ENCODE measurements at places on chromosomes 2 and 18.

- DNase-seq, result no peak
These were observed 27.7 kb downstream of the SERPINB8 start for GRCh38 chr18:63997606-63998005.

DNA sequence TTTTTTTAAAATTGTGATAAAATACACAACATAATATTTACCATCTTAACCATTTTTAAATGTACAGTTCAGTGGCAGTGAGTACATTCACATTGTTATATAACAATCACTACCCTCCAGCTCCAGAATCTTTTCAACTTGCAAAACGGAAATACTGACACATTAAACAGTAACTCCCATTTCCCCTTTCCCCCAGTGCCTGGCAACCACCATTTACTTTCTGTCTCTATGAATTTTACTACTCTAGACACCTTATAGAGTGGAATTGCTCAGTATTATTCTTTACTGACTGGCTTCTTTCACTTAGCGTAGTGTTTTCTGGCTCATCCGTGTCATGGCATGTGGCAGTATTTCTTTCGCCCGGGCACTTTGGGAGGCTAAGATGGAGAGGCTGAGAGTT lies 32.6 kb downstream of the FASTKD2 start:
- no peak for DNase-seq

GRCh38 chr2:152099367-152100050 lies 665 bp upstream of the CACNB4 start:
- no peak for DNase-seq

DNA sequence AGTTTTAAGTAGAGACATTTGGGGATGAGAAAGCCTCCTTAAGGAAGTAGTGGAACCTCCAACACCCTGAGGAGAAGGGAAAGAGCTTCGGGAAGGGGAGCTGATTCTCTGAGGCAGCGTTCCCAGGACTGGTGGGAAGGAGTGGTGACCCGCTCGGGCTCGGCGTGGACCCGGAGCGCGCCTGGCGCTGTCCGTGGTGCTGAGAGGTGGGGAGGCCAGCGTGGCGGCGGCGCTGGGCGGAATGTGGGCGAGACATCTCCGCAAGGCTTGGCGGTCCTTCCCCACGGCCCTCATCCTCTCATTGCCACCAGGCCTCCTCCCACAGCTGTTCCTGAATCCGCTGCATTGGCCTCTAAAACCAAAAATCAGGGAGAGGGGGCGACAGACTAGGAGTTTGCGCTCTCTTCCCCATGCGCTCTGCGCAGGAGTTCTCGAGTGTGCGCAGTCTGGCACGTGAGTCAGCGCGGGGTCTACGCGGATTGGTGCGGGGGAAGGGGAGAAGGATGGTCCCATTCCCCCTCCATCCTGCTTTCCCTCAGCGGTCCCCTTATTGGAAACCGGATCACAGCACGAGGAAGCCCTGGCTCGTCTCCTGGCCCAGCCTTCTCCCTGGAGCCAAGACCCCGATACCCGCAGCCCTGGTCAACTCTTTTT lies 857 bp downstream of the RESP18 start:
- no peak for DNase-seq

DNA sequence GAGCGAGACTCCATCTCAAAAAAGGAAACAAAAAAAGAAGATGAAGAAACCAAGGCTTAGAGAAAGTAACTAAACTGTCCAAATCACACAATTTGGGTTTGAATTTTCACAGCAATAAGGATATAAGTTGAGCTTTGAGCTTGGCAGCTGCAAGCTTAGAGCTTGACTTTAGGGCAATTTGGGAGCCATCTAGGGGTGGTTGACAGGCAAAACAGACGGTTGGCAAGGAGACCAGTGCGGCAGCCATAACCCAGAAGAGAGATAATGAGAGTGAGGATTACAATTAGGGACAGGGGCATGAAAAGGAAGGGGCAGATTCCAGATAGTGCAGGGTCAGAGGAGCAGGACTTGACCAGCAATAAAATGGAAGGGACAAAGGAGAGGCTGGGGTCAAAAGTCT lies 382.2 kb upstream of the HNRNPA3 start:
- DNase-seq, result no peak

- DNase-seq, result no peak
These were observed 61.2 kb upstream of the MRPS9 start for GRCh38 chr2:104976603-104977120.

DNA sequence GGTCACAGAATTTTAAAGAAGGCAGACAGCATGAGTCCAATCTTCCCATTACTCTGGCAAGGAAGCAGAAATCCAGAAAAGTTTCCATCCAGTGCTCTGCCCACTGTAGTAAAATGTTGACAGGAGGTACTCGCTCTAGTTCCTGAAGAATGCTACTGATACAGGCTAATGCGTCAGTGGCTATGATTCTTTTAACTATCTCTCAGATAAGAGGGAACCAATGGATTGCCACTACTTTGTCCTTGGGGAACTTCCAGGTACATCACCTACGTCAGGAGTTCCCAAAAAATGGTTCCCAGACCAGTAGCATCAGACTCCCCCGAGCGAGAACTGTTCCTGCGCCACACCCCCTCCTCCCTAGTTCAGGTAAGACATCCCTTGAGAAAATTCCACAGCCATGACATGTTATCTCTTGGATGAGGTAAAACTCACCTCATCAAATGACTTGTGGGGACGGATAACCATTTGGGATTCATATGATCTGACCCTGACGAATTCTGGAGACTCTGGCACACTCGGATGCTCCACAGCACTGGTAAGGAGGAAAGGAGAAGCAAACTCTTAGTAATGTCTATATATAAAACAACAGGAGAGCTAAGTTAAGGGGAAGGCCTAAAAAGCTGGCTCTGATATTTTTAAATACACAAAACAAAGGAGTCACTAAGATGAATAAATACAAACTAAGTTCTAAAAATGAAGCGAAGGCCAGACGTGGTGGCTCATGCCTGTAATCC lies 16.5 kb downstream of the STARD7 start:
- DNase-seq, result no peak

- no peak for DNase-seq
These were observed 470.9 kb downstream of the ARHGAP15 start for GRCh38 chr2:143600116-143600515.

All from RCC 7860 (cell line).